WTC11 (cell line): ENCODE measurements at places on chromosomes 2 and 18.

DNA sequence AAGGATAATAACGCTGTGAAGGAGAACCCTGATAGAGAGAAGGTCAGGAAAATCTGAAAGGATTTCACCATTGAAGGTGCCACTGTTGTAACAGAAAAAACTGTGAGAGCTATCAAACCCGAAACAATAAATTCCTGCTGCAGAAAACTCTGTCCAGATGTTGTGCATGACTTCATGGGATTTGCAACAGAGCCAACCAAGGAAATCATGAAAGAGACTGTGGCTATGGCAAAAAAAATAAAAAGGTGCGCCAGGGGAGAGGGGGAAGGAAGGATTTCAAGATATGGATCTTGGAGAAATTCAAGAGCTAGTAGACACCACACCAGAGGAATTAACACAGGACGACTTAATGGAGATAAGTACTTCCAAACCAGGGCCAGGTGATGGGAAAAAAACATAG lies 88.0 kb downstream of the LDLRAD4 start:
- no peaks in the 10 kb centered on the region for H3K27me3 ChIP-seq
- H3K27ac ChIP-seq: no peak overlapping the region
- peaks cover 12% of the 10 kb centered on the region for H3K4me1 ChIP-seq
- no peak overlapping the region for H3K4me3 ChIP-seq

DNA sequence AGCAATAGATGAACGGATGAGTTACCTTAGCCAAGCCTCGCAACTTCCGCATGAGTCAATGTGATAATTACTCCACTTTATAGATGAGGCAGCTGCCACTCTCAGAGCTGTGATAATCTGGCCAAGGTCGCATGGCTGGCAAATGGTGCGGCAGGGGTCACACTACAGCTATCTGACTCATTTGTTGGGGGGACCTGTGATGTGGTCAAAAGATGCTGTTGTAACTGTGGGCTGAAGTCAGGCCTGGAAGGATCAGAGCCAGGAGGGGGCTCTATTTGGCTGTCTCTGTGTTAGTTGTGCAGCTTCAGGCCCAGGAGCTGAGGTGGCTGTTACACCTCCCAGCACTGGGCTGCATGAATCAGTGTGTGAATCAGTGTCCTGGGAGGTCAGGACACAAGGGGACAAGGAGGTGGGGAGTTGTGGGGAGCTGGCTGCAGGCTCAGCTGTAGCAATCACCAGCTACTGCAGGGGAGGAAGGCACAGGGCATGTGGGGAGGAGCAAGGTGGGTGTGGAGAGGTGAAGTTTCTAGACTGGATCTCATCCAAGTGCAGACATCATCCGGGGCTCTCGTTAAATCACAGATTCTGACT lies 33.1 kb downstream of the NGEF start:
- no peaks in the 10 kb centered on the region for H3K27me3 ChIP-seq
- H3K4me3 ChIP-seq: no peak overlapping the region
- H3K4me1 ChIP-seq: peaks cover 30% of the 10 kb centered on the region
- peak overlapping the region; percentile 82 for H3K27ac ChIP-seq
- DNase-seq: no peak
- no peaks in the 10 kb centered on the region for H3K36me3 ChIP-seq

DNA sequence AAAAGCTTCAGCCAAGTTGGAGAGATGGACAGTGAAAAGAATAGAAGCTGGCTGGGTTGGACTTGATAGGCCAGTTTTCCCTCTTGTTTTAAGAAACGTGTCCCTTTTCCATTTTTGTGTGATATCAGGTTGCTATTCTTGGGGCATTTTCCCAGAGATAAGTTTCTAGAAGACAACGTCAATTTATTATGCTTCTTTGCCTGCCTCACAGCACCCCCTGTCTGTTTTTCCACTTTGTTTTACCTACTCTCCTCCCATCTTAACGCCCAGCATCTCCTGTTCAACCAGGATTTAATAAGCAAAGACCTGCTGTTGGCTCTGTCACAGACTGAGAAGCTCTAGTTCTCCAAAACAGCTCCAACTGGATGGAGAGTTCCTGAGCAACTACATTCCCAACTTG lies 317.8 kb upstream of the ZNF521 start:
- no peaks in the 10 kb centered on the region for H3K27me3 ChIP-seq
- H3K36me3 ChIP-seq: no peaks in the 10 kb centered on the region
- H3K4me1 ChIP-seq: peaks cover 13% of the 10 kb centered on the region
- no peak for DNase-seq
- H3K27ac ChIP-seq: peak overlapping the region; percentile 21; the same call in 1 of the 2 replicates

DNA sequence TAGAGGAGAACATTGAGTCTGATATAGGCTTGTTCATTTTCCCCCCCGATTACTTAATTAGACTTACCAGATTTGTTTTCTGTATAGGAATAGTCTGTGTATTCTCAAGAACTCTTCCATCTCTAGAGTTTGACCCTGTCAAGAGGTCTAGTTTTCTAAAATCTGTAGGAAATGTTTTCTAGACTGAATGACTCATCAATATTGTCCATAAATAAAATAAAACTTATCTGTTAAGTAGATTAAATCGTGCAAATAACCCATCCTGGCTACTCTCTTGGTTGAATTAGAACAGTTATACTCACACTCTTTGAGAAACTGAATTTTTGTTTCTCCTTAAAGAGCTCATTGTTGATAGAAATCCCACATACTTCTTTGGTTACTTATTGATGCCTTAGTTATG lies 299.2 kb upstream of the CWC22 start:
- H3K27me3 ChIP-seq: no peaks in the 10 kb centered on the region
- no peak for DNase-seq
- H3K36me3 ChIP-seq: peaks cover 4% of the 10 kb centered on the region; the same call in 1 of the 2 replicates
- H3K27ac ChIP-seq: no peak overlapping the region
- no peaks in the 10 kb centered on the region for H3K4me1 ChIP-seq
- no peak overlapping the region for H3K4me3 ChIP-seq

- peaks cover 17% of the 10 kb centered on the region for H3K4me1 ChIP-seq
- peak overlapping the region; percentile 85 for H3K4me3 ChIP-seq
- no peak overlapping the region for H3K27ac ChIP-seq
Measured at GRCh38 chr2:124024561-124025170, 421 bp upstream of the CNTNAP5 start.

DNA sequence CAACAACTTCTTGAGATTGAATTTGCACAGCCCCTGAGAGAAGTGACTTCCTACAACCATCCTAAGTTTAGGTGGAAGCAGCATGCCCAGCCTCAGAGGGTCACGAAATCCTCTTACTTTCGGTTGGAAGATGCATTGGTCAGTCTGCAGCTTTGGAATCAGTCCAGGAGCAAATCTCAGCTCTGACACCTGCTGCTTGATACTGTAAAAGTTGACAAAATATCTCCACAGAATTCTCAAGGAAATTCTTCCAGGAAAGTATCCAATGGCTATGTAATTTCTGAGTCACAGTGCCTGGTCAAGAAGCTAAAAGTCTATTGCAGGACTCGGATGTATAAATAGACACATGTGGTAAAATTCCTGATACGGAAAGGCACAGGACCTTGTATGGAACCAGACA lies 414.5 kb upstream of the GYPC start:
- no peaks in the 10 kb centered on the region for H3K4me1 ChIP-seq
- no peak for DNase-seq
- H3K27me3 ChIP-seq: peaks cover 3% of the 10 kb centered on the region; the same call in 1 of the 2 replicates
- peaks cover 65% of the 10 kb centered on the region for H3K36me3 ChIP-seq
- H3K27ac ChIP-seq: no peak overlapping the region

GRCh38 chr2:128687565-128687964 lies 368.9 kb upstream of the HS6ST1 start:
- no peak overlapping the region for H3K4me3 ChIP-seq
- H3K4me1 ChIP-seq: peaks cover 22% of the 10 kb centered on the region
- H3K36me3 ChIP-seq: peaks cover 8% of the 10 kb centered on the region
- no peaks in the 10 kb centered on the region; the same call in 1 of the 2 replicates for H3K27me3 ChIP-seq
- no peak overlapping the region for H3K27ac ChIP-seq

- H3K36me3 ChIP-seq: no peaks in the 10 kb centered on the region
- DNase-seq: no peak
- no peaks in the 10 kb centered on the region for H3K27me3 ChIP-seq
- no peaks in the 10 kb centered on the region for H3K4me1 ChIP-seq
- no peak overlapping the region for H3K4me3 ChIP-seq
Measured at GRCh38 chr2:188789951-188790350, 184.2 kb upstream of the COL3A1 start.

GRCh38 chr2:76157531-76157930 lies 446.8 kb upstream of the GCFC2 start:
- no peaks in the 10 kb centered on the region for H3K36me3 ChIP-seq
- H3K27ac ChIP-seq: no peak overlapping the region
- no peaks in the 10 kb centered on the region for H3K27me3 ChIP-seq
- H3K4me3 ChIP-seq: no peak overlapping the region
- DNase-seq: no peak

DNA sequence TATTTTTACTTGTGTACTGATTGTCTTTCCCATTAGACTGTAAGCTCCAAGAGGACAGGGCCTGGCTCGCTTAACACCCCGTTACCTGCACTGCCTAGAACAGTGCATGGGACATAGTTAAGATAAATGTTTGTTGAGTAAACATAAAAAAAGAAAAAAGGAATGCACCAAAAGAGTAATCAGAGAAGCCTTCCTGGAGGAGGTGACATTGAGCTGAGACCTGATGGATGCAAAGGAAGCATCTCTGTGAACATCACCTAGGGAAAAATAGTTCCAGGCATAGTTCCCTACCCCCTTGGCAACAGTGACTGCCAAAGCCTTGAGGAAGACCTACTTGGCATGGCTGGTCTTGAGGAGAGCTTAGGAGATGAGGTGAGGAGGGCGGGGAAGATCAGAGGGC lies 924 bp upstream of the TFCP2L1 start:
- peak overlapping the region; percentile 77 for H3K4me3 ChIP-seq
- DNase-seq: no peak
- H3K27me3 ChIP-seq: peaks cover 43% of the 10 kb centered on the region
- H3K27ac ChIP-seq: no peak overlapping the region

- peak overlapping the region; percentile 29; the same call in 1 of the 2 replicates for H3K27ac ChIP-seq
- H3K36me3 ChIP-seq: no peaks in the 10 kb centered on the region
- DNase-seq: no peak
- no peaks in the 10 kb centered on the region; the same call in 1 of the 2 replicates for H3K27me3 ChIP-seq
- peaks cover 12% of the 10 kb centered on the region for H3K4me1 ChIP-seq
Measured at GRCh38 chr18:9417073-9417851, 58.1 kb upstream of the RALBP1 start.

- H3K4me3 ChIP-seq: no peak overlapping the region
- H3K4me1 ChIP-seq: no peaks in the 10 kb centered on the region
- no peaks in the 10 kb centered on the region for H3K27me3 ChIP-seq
- no peak for DNase-seq
- H3K27ac ChIP-seq: no peak overlapping the region
Measured at GRCh38 chr2:237801466-237801865, 2.9 kb downstream of the RBM44 start.

DNA sequence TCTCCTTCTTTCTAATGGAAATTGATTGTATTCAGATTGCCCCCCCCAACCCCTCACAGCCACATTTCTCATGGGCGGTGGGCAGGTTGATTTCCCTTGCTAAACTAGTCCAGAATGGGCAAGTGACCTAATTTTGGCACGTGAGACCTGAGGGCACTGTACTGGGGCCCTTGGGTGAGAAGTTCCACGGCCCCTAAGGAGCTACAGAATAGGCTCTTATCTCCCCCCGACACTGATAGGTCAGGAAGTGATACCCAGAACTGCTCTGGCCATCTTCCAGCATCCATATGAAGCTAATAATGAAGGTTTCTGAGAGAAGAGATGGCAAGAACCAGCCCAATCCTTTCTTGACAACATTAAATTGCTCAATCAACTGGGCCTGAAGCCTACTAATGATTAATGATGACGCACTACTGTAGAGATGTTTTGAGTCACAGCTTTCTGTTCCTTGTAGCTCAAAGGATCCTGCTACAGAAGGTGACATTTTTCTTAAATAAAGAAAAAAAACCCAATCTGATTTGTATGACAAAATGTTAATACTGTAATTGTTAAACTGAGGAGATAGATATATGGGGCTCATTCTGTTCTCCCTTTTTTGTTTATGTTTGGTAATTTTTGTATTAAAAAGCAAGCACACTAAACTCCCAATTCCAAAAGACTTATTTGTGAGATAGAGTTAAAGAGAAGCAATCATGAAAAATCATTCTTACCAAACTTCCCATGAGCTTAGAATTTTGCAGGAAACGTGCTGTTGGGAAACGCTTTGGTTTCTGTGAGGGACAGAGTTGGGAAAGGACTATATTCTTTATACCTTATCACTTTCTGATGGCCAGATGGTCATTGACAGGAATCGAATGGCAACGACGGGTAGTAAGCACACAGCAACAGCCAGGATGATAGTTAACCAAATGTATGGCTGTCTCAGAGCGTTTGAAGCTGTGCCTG lies 28.2 kb upstream of the NARS1 start:
- H3K27me3 ChIP-seq: no peaks in the 10 kb centered on the region
- no peak for DNase-seq
- no peak overlapping the region for H3K4me3 ChIP-seq
- peaks cover 12% of the 10 kb centered on the region for H3K36me3 ChIP-seq
- peak overlapping the region; percentile 18; the same call in 1 of the 2 replicates for H3K27ac ChIP-seq
- no peaks in the 10 kb centered on the region for H3K4me1 ChIP-seq

DNA sequence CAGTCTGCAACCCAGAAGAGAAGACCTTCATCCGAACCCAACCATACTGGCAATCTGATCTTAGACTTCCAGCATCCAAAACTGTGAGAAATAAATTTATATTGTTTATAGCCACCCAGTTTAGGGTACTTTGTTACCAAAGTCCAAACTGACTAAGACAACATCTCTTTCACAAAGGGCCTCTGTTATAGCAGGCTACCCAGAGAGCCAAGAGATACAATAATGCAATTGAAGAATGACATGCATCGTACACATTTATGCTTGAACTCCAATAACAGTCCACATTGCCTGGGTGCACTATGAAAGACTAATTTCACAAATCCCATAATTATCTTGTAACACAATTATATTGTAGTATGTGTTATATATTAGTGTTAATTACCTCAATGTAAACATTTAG lies 39.1 kb upstream of the ANKRD44 start:
- no peak overlapping the region for H3K4me3 ChIP-seq
- no peaks in the 10 kb centered on the region for H3K4me1 ChIP-seq
- no peak for DNase-seq
- H3K27ac ChIP-seq: no peak overlapping the region
